T-cell (primary cell): ENCODE measurements at places on chromosomes 16 and 17.

DNA sequence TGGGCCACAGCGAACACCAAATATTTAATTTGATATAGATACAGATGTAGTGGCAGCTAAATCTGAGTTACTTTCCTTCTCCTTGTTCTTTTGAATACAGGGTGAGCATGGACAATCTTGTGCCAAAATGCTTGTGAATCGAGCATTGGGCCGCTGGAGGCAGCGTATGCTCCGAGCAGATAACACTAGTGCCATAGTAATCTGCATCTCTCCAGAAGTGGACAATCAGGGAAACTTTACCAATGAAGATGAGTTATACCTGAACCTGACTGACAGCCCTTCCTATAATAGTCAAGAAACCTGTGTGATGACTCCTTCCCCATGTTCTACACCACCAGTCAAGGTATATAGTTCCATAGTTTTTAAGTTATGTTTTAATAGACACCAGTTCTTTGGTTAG lies 21.2 kb upstream of the BCAS3 start:
- DNase-seq = no peak

GRCh38 chr16:73605309-73605708 lies 557.4 kb upstream of the ZFHX3 start:
- no peak for DNase-seq

DNA sequence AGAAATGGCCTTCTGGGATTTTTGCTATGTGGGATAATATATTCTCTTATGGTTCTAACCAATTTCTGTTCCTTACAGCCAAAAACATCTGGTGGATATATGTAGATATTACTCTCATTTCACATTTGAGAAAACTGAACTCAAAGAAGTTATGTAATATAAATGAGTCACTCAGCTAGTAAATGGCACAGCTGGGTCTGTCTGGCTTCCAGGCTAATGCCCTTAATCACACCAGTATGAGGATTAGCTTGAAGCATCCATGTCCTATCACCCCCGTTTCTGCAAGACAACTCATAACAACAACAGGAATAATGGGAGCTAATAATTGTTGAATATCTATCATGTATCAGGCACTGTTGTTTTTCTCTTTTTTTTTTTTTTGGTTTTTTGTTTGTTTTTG lies 34.4 kb upstream of the USP7 start:
- DNase-seq = no peak

DNA sequence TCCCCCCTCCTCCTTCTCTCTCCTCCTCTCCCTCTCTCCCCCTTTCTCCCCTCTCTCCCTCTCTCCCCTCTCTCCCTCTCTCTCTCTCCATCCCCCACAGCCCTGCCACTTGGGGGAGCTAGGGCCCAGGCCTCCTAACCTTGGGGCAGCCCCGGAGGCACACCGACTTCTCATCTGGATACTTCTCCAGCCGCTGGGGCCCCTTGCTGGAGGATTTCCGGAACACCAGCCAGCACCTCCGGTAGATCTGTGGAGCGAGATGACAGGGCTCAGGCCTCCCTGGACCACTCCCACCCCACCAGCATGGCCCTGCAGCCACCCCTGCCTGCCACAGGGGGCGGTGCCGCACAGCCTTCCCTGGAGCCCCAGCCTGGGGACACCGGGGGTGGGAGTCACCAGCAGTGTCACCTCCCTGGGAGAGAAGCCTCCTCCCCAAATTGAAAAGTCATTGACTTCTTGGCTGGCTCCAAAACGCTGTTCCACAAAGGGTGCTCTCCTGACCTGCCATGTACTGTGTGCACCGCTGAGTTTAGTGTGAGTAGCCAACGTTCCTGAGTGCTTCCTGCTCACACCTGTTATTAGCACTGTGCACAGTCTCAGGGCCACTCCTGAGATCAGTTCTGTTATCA lies 10.5 kb downstream of the DOK4 start:
- DNase-seq = peak; percentile 66

DNA sequence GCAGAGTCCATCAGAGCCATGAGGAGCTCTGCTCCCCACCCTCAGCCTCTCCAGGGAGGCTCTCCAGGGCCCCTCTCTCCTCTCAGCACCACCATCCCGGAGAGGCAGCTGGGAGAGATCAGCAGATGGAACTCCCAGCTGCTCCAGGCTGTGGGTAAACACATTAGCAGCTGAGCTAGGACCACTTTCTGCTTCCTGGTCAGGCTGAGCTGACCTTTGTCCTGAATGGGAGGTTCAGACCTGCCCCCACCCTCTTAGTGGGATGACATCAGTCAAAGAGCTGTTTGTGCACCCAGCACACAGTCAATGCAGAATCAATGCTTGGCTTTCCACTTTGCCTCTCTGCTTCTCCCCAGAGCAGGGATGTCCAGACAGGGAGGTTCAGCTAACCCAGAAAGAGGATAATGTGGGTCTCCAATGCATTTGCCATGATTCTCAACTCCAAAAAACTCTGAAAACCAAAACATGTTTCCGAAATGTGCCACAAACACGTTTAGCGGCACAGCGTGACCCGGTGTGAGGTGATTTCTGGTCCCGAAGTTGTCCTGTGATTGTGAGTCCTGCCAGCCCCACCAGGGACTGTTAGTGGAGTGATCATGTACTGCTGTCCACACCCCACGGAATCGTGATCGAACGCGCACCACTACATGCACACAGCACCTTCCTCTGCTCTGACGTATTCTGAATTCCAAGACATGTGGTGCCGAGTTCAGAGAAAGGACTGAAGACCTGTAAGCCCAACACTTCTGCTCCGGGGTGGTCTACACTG lies 6.7 kb downstream of the GPR142 start:
- no peak for DNase-seq

- no peak for DNase-seq
Observed at GRCh38 chr17:2710803-2711607, 559 bp downstream of the CLUH start.

GRCh38 chr16:2858245-2859025 lies 465 bp upstream of the PRSS22 start:
- DNase-seq = no peak

GRCh38 chr16:83891742-83892141 lies 7.2 kb upstream of the MLYCD start:
- DNase-seq = no peak

- DNase-seq = peak; percentile 50
Observed at GRCh38 chr17:63425483-63425882, 20.6 kb downstream of the CYB561 start.

- no peak for DNase-seq
Observed at GRCh38 chr16:6611535-6611934, 721.1 kb upstream of the RBFOX1 start.

GRCh38 chr16:51881731-51882130 lies 665.2 kb downstream of the TOX3 start:
- no peak for DNase-seq

- no peak for DNase-seq
Observed at GRCh38 chr17:48228720-48229119, 121.2 kb downstream of the SNX11 start.

DNA sequence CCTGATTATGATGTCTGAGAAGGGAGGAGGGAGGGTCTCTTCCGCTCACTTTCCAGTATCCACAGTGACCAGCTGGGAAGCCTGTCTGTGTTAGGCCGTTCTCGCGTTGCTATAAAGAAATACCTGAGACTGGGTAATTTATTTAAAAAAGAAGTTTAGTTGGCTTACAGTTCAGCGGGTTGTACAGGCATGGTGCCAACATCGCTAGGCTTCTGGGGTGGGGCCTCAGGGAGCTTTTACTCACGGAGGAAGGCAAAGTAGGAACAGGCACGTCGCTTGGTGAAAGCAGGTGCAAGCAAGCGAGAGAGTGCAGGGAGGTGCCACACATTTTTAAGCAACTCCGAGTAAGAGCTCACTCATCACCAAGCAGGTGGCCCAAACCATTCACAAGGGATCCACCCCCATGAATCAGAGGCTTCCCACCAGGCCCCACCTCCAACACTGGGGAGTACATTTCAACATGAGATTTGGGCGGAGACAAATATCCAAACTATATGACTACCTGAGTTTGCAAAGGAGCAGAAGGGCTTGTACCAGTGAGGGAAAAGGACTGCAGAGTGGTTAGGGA lies 137.5 kb downstream of the CCDC182 start:
- DNase-seq = no peak

- DNase-seq = no peak
Observed at GRCh38 chr16:8346294-8346693, 244.0 kb downstream of the TMEM114 start.
